ENCODE measurements at places on chromosomes 6 and 20.
A peak's percentile ranks its signal among the peaks of the same experiment; 100 is the strongest.

DNA sequence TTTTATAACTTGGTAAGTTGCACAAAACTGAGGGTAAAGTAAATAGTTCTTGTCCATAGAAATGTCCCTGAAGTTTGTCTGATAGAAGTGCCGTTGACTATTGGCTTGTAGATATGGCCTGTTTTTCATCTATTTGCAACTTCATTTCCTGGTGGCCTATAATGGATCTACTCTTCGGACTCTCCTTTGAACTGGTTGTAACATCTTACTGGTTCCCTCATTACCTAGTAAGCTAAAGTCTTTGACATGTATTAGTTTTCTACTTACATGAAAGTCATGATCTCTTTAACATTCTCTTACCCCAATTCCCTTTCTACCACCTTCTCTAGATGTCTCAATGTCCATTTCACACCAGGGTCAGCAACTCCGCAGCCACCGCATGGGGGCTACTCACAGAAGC is 146.3 kb downstream of the GRM4 start:
- no peak for DNase-seq

DNA sequence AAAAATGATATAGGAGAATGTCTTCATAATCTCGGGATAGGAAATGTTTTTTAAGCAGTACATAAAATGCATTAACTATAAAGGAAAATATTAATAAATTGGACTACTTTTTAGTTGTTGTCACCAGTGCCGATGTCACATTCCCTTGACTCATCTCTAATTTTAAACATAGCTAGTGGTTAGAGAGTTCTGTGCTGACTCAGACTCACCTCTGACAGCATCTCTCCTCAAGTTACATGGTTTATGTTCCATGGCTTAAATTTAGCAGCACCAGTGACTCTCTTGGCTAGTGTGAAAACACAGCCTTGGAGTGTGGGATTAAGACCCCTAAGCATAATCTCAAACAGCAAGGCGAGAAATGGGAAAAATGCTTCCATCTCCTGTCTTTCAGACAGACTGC is 311.8 kb upstream of the MMS22L start:
- peak; percentile 9 for DNase-seq

DNA sequence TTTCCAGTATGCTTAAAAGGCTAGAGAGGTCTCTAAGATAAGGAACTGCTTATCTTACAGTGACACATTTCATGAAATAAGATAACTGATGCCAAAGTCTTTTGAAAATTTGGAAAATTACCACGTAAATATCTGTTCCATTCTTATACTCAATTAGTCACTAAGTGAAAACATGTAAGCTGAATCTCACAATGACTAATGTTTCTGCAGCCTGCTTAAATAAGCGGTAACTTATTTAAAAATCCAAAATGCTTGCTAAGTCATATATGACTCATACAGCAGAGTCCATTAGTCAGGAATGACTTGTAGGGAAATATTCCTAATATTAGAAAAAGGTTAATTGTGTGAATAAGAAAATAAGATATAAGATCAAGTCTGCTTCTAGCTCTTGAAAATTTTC is 27.8 kb upstream of the LGSN start:
- peak; percentile 30 for DNase-seq

DNA sequence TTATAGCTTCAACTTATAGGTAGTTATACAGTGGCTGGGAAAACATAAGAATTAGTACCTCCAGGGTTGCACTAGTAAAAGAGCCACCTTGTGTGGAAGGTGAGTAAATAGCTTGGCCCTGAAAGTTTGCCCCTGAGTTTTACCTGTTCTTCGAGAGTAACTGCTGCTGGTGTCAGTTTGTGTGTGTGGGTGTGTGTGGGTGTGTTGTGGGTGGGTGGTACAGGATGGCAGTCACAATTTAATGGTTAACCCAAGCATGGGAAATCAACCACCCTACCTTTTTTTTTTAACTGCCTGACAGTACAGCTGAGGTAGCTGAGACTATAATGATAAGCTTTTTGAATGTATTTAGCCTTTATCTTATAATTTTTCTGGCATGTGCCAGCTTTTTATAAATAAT is 137.3 kb downstream of the STXBP5 start:
- no peak for DNase-seq

- no peak for DNase-seq
Observed at GRCh38 chr6:132107896-132108295, 156.7 kb upstream of the CCN2 start.

DNA sequence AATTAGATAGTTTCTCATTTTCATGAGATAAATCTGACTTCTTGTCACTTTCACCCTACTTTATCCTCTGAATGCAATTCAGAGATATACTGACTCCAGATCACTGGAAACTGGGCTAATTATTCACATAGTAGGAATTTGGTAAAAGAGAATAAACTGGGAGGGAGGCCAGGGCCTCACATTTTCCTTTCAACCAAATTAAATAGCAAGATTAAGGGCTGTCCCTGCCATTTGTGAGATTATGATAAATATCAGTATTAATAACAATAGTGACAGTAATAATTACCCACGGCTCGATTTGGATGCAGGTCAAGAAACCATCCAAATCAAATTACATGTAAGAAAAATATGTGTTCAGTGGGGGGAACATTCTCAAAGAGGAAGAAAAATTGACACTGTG is 140.5 kb downstream of the CD83 start:
- DNase-seq: no peak

DNA sequence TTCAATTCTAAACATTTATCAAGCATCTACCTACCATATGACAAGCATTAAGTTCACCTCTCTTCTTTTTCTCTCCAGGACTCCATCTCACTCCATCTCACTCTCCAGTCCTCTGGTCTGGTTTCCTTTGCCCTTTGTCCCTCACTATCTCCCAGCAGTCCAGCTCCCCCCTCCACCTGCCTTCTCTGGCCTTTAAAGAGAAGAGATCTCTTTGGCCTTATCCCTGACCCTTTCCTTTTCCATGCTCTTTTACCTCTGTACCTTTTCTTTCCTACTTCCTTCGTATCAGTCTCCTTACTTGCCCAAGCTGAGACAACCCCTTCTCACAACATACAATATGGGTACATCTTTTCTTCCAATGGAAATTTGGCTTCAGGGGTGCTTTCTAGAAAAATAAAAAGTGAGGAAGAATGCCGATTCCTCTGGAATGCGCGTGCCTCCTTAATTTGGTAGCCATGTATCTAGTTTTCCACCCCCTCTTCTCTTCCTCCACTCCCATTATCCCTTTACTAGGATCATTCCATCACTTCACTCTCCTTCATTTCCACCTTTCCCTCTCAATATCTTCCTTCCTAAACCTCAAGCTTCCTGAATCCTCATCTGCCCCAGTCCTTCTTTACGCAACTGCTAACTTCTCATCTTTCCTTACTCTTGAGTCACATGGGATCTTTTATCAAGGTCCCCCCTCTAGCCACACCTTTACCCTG is 745 bp upstream of the AGPAT1 start:
- DNase-seq: no peak

- DNase-seq: no peak
Observed at GRCh38 chr6:52922161-52922560, 12.7 kb upstream of the GSTA3 start.

DNA sequence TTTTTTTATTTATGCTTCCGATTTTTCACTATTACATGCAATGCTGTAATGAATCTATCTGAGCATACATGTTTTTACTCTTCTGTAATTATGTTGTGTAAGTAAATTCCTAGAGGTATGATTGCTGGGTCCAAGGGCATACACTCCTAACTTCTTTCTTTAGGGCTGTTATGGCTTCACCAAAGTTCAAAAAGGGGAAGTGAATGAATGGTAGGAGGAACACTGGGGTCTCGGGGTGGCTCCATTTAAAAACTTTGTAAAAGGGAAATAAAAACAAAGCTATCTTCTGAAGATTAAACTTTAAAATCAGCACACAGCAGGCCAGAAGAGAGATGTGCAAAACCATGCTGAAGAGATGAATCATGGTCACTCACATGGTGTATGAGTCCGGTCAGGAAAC is 289.1 kb upstream of the SUPT3H start:
- no peak for DNase-seq

- no peak for DNase-seq
Observed at GRCh38 chr20:37543828-37544227, 16.2 kb upstream of the BLCAP start.

DNA sequence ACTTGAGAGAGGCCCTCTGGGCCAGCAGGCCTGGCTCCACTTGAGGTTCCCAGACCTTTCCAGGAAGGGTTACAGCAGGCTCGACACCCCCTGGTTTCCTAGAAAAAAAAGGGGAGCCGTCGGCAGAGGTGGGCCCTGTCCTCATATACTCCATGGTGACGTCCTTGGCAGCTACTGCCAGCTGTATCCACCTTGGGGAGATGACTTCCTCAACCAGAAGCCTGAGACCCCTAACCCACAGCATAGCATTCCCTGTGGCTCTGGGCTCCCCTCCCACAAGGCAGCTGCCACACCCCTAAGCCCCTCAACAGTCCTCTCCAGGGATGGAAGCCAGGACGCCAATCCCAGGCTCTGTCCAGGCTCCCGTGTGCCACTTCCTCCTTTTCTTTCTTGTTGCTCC is 294.8 kb downstream of the CDC5L start:
- no peak for DNase-seq

DNA sequence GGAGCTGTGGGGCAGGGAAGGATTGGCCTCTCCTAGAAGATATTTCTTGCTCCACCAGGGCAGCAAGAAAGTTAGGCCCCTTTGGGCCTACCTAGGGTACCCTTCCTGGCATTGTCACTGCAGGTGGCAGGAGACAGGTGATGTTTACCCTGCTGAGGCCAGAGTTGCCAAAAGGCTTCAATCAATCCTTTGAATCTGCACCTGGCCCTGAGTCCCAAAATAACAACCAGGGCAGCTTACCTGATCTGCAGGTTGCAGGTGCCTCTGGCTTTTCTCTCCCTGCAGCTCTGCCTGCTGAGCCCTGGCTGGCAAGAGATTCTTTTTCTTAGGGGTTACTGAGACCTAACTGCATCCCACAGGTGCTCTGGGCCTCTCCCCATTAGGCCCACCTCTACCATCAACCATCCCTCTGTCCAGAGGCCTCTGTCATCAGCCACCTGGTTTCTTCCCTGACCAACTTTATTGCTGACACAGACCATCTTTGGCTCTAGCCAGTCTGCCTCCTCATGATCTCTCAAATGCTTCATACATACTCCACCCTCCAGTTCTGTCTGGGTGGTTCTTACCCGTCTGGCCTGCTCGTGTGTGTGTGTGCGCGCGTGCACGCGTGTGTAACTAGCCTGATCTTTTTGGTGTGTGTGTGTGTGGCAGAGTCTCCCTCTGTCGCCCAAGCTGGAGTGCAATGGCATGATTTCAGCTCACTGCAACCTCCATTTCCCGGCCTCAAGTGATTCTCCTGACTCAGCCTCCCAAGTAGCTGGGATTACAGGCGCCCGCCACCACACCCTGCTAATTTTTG is 13.7 kb downstream of the BCL2L1 start:
- DNase-seq: no peak

GRCh38 chr6:64672131-64672530 is 1034.9 kb downstream of the EYS start:
- no peak for DNase-seq

GRCh38 chr6:115551527-115551926 is 509.2 kb downstream of the FRK start:
- DNase-seq: no peak

DNA sequence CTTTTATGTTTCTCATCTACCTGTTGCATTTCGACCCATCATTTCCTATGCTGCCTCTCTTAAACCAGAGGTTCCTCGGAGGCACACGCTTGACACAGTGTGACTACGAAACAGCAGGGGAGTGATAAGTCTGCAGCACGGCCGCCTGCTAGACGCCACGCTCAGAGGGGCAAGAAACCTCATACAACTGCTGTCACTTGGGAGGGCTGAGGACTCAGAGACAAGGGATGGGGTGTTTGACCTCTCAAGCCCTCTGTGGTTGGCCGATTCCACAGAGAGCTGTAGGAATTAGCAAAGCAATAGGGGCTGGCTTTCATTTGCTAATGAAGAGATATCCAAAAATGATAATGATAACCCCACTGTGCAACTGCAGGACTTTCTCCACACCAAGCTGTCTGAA is 372.5 kb downstream of the ZFAND3 start:
- no peak for DNase-seq

DNA sequence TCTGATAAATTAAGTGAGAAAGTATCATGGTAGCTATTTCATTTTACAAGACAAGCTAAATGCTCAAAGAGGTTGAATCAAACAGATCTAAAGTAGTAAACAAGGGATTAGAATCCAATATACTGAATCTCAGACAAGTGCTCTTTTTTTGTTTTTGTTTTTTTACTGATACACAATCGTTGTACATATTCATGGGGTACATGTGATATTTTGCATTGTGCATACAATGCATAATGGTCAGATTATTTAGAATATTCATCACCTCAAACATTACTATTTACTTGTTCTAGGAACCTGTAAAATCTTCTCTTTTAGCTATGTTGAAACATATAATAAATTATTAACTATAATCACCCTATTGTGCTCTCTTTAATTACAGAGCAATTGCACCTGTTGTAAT is 57.0 kb upstream of the HCRTR2 start:
- no peak for DNase-seq

DNA sequence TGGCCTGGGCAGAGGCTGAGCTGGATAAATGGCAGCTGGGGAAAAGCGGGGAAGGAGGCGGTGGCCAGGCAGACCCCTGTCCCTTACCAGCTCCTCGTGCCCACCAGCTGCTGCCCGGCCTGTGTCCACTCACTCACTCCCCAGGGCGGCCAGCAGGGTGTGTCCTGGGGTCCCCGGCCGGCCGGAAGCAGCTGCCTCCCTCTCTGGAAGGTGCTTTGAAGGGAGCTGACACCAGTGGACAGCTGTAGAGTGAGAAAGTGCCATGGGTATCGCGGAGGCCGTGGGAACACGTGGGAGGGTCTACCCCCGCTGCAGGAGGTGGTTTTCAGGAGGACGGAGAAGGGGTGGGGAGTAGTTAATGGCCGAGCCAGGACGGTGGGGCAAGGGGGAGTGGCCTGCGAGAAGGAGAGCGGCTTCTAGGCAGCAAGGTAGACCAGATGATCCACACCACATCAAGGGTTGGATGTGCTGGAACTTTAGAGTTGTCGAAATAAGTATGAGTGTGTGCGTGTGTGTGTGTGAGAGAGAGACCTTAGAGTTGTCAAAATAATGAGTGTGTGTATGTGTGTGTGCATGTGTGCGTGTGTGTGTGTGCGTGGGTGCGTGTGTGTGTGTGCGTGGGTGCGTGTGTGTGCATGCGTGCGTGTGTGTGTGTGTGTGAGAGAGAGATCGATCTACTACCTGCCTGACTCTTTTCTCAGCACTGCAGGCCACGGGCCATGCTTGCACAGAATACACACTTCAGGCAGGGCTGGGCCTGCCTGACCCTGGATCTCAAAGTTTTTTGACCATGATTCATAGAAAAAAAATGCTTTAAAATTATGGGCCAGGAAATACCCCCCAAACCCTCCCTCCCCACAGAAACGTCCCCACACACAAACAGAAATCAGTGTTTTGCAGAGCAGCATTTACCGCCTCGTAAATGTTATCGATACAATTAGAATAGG is 43.9 kb downstream of the CDH4 start:
- DNase-seq: no peak

DNA sequence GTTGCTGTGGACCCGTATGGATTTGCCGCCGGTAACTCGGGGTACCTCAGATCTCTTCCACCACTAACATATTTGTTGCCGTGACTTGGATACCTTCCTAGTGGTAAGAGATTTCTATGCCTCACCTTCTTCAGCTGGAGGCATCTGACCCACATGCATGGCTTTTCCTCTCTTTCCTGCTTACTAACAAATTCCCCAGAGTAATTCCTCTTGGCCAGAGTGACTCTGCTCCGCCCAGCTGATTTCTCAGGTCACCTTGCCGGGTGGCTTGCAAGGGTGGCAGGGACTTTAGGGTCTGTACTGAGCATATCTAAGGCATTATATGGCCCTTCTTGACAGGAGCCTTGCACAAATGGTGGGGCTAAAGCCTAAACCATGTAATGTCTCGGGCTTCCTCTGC is 38.2 kb downstream of the FAM184A start:
- no peak for DNase-seq

GRCh38 chr6:22638320-22638719 is 69.0 kb downstream of the HDGFL1 start:
- DNase-seq: no peak

Measured in HS-27A (cell line).